ENCODE measurements at places on chromosomes 13 and 19.

DNA sequence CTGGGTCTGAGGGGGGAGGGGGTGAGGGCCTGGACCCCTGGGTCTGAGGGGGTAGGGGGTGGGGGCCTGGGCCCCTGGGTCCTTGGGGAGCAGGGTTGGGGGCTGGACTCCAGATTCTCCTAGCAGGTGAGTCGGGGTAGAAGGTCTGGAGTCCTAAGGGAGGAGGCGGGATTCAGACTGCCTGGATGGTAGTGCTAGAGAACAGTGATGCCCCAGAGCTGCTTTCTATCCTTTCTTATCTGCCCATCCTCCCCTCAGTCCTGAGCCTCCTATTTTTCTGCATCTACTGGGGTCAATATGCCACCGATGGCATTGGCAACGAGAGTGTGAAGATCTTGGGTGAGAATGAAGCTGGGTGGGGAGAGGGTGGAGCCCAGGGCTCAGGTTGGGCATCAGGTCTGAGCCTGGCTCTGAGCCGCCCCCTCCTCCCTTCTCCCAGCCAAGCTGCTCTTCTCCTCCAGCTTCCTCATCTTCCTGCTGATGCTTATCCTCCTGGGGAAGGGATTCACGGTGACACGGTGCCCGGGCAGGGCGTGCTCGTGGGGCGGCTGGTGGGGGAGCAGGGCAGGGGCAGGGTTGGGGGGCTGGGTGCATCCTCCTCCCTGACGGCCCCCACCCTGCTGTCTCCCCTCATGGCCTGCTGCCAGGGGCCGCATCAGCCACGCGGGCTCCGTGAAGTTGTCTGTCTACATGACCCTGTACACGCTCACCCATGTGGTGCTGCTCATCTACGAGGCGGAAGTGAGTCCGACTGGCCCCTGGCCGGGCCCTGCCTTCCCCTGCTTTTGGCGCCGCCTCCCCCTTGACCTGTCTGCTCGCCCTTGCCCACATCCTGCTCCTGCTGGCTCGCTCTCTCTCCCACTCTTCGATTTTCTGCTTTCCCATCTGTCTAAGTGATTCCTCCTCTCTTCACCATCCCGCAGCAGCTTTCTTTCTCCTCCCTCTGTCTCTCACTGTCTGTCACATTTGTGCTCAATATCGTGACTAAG lies 3.4 kb downstream of the TMEM145 start:
- no peak for DNase-seq

DNA sequence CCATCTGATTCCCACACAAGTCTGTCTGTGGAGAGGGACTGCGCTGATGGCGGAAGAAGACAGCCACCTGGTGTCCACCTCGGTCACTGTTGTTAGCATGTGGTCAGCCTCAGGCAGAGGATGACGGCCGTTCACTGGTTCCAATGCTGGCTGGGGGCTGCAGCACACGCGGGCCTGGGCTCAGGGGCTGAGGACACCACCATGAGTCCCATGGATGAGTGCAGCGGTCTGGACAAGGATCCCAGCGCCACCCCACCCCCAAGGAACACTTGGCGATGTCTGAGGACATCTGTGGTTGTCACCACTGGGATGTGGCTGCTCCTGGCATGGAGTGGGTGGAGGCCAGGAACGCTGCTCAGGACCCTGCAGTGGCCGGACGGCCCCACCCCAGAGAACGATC lies 10.9 kb downstream of the DPP9 start:
- DNase-seq, result no peak

GRCh38 chr13:113562085-113562749 lies 22.3 kb upstream of the TFDP1 start:
- DNase-seq, result peak; percentile 87

GRCh38 chr19:38692458-38693379 lies 45.3 kb downstream of the ACTN4 start:
- no peak for DNase-seq

GRCh38 chr19:771332-771785 lies 20.4 kb downstream of the MISP start:
- peak; percentile 73 for DNase-seq

- peak; percentile 33 for DNase-seq
These were observed 1.3 kb upstream of the PCDH9 start for GRCh38 chr13:67231289-67232000.

DNA sequence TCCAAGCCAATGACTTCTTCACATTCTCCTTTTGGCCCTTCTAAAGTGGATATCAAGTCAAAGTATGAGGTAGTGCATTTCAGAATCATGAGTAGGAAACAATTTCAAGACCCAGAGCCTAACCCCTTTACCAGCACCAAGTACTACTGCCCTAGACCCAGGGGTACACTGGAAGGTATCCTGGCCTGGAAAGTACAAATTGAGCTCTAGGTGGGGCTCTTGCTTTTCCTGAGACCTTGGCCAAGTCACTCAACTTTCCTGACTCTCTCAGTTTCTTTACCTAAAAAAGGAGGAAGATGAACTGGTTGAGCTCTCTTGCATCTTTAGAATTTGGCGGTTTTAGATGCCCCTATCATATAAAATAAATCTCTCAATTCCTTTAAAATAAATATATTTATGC lies 204.7 kb downstream of the FGF14 start:
- no peak for DNase-seq

DNA sequence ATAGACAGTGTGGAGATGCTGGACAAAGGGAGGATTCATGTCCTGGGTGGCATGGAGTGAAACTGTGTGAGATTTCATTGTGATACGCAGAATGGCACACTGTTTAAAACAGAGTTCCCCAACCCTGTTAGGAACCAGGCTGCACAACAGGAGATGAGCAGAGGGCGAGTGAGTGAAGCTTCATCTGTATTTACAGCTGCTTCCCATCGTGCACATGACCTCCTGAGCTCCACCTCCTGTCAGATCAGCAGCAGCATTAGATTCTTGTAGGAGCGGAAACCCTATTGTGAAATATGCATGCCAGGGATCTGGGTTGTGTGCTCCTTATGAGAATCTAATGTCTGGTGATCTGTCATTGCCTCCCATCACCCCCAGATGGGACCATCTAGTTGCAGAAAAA lies 72.5 kb downstream of the RAP2A start:
- peak; percentile 27 for DNase-seq

DNA sequence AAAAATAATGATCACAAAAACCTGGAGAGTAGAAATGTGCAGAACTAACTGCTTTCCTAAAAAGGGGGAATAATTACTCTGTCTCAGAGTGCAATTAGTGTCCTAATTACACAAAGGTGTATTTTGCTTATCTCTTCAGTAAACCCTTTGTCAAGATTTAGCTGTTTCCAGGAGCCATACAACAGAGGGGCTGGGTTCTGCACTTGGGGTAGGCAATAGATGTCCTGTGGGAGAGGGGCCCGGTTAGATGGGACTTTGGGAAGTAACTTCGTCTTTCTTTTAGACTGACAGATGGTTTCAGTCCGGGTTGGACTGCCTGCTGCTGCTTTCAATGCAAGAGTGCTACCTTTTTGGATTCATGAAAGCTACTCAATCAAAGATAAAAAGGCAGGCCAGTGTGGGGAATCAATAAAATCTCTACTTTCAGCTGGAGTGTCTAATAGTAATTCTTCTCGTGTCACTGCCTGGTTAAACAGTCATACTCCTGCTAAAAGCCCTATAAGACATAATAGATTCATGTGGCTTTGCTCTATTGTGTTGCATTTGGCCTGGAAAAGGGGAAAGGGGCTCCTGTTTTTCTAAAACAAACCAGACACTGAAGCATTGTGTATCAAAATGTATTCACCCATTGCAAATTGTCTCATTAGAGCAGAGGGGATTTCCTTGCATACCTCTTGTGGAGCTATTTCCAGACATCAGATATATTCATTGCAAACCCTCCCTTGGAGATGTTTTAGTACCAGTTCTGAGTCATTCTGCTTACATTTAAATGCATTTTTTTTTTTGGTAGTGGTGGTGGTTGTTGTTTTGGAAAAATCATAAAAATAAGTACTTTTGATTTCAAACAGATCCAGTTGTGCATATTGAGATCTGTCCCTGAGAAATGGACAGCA lies 83.3 kb upstream of the PCDH8 start:
- DNase-seq, result no peak

GRCh38 chr19:55678121-55678671 lies 3.2 kb downstream of the EPN1 start:
- no peak for DNase-seq

GRCh38 chr19:44308011-44308410 lies 3.2 kb upstream of the ZNF235 start:
- DNase-seq, result no peak

- DNase-seq, result peak; percentile 59
These were observed 119.2 kb downstream of the FRY start for GRCh38 chr13:32150794-32151193.

DNA sequence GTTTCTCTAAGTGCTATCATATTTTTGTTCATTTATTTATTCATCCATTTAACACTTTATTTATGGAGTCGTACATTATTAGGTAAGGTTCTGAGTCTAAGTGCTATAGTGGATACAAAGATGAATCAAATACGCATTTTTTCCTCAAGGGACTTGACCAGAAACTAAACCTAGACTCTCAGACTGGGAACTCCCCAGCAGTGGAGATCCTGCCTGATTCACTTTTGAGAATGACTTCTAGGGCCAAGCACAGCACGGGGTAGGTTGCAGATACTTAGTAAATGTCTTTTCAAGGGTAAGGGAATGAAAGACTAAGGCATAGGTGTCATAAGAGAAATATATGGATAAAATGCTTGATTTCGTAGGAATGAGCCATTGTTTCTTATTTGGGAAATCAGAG lies 7.2 kb downstream of the DNAJC15 start:
- no peak for DNase-seq

- no peak for DNase-seq
These were observed 13.7 kb downstream of the MAU2 start for GRCh38 chr19:19334063-19334988.

- no peak for DNase-seq
These were observed 4.2 kb downstream of the DMPK start for GRCh38 chr19:45778010-45778661.

- peak; percentile 85 for DNase-seq
These were observed 29.1 kb upstream of the IGFL4 start for GRCh38 chr19:46069806-46070341.

DNA sequence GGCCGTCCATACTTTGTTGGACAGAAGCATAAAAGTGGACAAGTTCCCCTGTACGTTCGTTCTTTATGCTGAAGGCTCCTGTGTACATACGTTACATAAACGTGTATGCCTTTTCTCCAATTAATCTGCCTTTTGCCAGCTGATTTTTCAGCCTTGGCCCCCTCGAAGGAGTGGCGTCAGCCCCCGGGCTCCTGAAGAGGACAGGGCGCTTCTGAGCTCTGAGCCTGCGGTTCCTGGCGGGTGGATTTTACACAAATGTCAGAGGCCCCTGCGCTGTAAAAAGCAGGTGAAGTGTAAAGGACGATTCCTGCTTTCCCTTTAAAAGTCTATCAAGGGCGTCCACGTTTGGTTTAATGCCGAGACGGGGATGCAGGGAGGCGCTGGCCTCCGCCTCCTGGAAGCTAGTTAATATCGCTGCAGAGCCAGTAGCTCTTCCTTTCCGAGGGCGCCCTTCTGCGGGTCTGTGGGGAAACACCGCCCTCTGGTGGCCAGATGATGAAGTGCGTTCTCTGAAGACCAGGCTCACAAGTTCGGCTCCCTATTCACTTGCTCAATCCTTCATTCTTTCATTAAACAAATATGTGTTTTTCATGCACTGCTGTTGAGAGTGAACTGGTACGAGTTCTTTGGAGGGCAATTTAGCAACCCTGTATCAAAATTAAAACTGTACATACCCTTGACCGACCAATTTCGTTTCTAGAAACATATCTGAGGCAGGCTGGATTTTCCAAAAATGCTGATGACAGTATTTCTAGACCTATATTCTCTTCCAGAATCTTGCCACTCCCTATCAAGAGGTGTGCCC lies 62.0 kb downstream of the GPR12 start:
- peak; percentile 91 for DNase-seq

DNA sequence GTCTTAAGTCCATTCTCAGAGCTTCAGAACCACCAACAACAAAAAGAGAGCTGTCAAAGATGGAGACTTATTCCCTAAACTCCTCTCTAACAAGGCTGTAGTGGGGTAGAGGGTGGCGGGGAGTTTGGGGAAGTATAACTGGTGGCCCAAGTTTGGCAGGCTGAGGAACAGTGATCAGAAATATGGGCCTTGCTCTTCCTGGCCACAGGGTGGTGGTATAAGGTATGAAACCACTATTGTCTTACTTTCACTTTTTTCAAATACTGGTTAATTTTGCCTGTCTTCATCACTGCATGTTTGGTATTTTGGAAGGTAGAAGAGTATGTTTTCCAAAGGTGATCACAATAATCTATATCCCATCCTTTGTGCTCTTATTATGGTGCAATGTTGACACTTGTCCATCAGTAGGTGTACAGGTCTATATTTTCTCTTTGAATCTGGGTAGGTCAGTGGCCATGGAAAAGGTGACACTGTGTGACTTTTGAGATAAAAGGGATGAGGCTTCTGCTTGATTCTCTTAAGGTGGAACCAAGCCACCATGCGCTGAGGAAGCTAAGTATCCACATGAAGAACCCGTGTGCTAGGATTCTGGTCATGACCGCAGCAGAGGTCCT lies 23.2 kb upstream of the GPC5 start:
- peak; percentile 9 for DNase-seq

DNA sequence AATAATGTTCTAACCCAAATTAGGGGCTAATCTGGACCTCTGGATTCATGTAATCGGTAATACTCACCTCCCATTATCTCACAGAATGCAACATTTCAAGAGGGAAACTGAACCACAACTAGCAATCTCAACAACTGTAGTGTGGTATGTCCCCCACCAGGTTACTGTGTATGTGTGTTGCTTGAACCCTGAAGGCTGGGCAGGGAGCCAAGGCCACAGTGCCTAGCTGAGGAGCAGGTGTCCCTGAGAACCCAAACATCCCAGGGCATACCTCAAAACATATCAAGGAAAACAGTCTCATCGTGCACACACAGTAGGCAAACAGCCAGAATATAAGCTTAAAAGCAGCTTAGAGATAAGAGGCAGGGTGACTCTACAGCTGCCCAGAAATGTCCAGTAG lies 20.5 kb upstream of the NEK3 start:
- DNase-seq, result no peak

DNA sequence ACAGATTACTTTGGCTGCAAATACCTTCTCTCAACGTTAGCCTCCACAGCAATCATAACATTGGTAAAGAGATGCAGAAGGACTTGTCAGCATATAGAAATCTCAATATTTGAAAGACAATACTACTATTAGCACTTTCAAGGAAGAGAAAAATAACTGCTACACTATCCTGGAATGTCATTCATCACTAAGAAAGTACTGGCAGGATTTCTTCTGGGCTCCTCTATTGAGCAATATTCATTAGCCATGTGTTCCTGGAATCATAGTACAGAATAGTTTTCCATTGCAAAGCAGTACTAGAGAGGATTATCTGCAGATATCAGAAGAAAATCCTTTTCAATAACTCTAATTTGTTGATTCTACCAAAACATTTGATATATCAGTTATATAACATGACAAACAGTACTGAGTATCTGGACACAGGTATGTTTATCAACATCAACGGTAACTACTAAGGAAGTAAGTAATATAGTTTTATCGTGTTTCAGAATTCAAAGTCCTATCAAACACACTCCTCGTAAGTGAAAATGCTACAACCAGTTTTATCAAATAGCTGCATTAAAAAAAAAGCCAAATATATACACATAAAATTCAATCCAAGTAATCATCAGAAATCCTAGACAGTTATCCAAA lies 27.3 kb downstream of the INTS6 start:
- DNase-seq, result peak; percentile 78

- DNase-seq, result no peak
These were observed 247.2 kb downstream of the TEX29 start for GRCh38 chr13:111567637-111568036.
